ENCODE measurements at places on chromosomes 2 and 18. TPM values are rescaled to one million over a fixed set of nuclear protein-coding genes. Genes with fewer than 3 reads are reported as not detected.
A peak's percentile ranks its signal among the peaks of the same experiment; 100 is the strongest.

DNA sequence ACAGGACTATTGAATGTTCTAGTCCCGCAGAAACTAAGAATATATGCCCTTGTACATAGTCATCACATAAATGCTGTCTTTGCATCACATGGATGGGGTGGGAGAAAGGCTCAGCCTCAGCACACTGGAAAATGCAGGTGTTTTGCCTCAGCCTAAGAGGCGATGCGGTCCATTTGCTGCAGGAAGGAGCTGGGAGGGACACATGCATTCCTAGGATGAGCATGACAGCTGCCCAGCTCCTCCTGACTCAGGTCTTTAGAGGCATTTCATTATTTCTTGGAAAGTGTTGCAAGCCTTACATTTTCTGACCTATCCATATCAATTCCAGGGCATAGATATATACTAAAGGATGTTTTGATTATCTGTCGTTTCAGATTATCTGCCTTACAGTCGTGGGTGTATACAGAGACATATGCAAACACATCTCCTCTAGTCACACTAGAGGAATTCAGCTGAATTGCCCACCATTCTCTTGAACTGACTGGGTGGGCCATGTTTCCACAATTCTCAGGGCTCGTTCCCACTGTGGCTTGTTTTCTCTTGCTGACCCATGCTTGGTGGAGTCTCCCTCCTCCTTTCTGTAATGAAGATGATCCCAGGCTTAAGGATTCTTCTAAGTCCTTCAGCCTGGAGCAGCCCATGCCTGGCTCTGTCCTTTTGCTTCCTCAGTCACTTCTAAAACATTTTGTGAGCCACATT, 156.9 kb downstream of the SETBP1 start:
- H3K27ac ChIP-seq = peak overlapping the region; percentile 72
- H3K36me3 ChIP-seq = no peaks in the 10 kb centered on the region
- no peaks in the 10 kb centered on the region for H3K27me3 ChIP-seq
- peak; percentile 84 for DNase-seq

DNA sequence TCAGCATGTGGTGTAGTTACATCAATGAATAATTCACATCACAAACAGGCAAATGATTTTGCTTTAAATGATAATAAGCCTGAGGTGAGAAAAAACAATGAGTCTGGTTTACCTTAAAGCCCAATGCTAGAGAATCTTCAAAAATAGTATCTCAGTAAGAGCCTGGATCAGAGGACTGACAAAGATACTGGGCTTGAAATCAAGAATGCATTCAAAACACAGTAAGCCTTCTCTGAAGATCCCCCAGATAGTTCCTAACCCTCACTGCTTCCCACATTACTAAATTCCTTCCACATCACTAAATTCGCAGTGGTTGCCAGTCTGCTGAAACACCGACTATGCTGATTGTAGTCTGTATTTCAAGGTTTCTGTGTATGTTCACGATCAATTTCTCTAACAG, 514.9 kb downstream of the SUCLG1 start:
- no peaks in the 10 kb centered on the region for H3K36me3 ChIP-seq
- no peaks in the 10 kb centered on the region for H3K27me3 ChIP-seq
- H3K4me3 ChIP-seq = no peak overlapping the region
- DNase-seq = no peak
- no peaks in the 10 kb centered on the region for H3K4me1 ChIP-seq
- no peak overlapping the region for H3K27ac ChIP-seq

GRCh38 chr2:219290381-219291171, 11.4 kb downstream of the DNAJB2 start:
- H3K36me3 ChIP-seq = peaks cover 6% of the 10 kb centered on the region
- peaks cover 21% of the 10 kb centered on the region for H3K4me1 ChIP-seq

- H3K27ac ChIP-seq = no peak overlapping the region
- no peak overlapping the region for H3K4me3 ChIP-seq
- no peaks in the 10 kb centered on the region for H3K36me3 ChIP-seq
- no peaks in the 10 kb centered on the region for H3K4me1 ChIP-seq
- no peaks in the 10 kb centered on the region for H3K27me3 ChIP-seq
- no peak for DNase-seq
Measured at GRCh38 chr2:196516564-196516963, 123.0 kb upstream of the CCDC150 start.

GRCh38 chr2:172697296-172697695, 38.3 kb upstream of the RAPGEF4 start:
- peaks cover 50% of the 10 kb centered on the region for H3K4me1 ChIP-seq
- no peak for DNase-seq
- H3K4me3 ChIP-seq = no peak overlapping the region
- no peaks in the 10 kb centered on the region for H3K27me3 ChIP-seq

GRCh38 chr2:191697870-191698269, 19.9 kb downstream of the NABP1 start:
- H3K4me3 ChIP-seq = no peak overlapping the region
- H3K27me3 ChIP-seq = no peaks in the 10 kb centered on the region
- no peaks in the 10 kb centered on the region for H3K4me1 ChIP-seq

GRCh38 chr18:37565101-37565976, at the start of gene CELF4:
Gene CELF4, minus strand, starts transcription at chr18:37565798.
- peaks cover 29% of the 10 kb centered on the region for H3K27me3 ChIP-seq
- no peak within 1 kb of the TSS for H3K4me3 ChIP-seq
- no peak within 1 kb of the TSS for H3K27ac ChIP-seq
- no peaks in the 10 kb centered on the region for H3K4me1 ChIP-seq
- H3K36me3 ChIP-seq = no peaks in the 10 kb centered on the region
- no peak for DNase-seq

GRCh38 chr2:230957756-230958391, 32.8 kb upstream of the GPR55 start:
- H3K27ac ChIP-seq = peak overlapping the region; percentile 56
- DNase-seq = no peak
- no peaks in the 10 kb centered on the region for H3K36me3 ChIP-seq
- H3K27me3 ChIP-seq = no peaks in the 10 kb centered on the region
- peaks cover 47% of the 10 kb centered on the region for H3K4me1 ChIP-seq

DNA sequence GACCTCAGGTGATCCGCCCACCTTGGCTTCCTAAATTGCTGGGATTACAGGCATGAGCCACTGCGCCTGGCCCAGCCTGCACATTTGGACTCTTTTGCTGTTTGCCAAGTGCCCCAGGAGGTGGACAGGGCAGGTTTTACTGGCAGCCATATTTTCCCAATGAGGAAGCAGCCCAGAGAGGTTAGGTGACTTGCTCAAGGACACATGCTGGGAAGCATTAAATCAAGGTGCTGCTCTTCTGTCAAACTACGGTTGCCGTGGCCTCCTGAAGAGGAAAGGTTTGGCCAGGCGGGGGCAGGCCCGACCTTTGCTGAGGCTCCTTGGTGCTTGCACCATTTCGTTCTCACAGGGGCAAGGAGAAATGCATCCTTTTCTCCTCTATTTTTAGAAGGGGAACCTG, 44.0 kb downstream of the DNMT3A start:
- no peak overlapping the region for H3K27ac ChIP-seq
- no peak for DNase-seq
- no peaks in the 10 kb centered on the region for H3K27me3 ChIP-seq
- peaks cover 8% of the 10 kb centered on the region for H3K4me1 ChIP-seq
- no peak overlapping the region for H3K4me3 ChIP-seq

DNA sequence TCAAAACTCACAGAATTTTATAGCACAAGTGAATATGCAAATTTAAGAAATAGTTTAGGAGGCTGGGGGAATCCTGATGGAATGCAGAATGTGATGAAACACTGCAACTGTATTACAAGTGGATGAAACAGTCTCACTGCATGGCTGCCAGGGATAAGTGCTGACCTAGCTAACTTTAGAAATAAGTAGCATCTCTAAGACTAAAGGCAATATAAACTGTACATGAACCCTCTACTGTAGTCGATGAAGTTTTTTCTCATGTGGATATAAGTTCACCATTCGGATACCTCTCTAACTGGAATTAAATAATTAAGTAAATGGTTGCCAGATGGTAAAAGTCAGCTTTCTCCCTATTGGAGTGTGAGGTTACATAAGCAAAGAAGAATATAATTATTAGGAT, 777.8 kb upstream of the RAB6C start:
- no peak overlapping the region for H3K27ac ChIP-seq
- H3K27me3 ChIP-seq = no peaks in the 10 kb centered on the region
- no peaks in the 10 kb centered on the region for H3K4me1 ChIP-seq
- DNase-seq = no peak
- no peak overlapping the region for H3K4me3 ChIP-seq
- H3K36me3 ChIP-seq = no peaks in the 10 kb centered on the region

DNA sequence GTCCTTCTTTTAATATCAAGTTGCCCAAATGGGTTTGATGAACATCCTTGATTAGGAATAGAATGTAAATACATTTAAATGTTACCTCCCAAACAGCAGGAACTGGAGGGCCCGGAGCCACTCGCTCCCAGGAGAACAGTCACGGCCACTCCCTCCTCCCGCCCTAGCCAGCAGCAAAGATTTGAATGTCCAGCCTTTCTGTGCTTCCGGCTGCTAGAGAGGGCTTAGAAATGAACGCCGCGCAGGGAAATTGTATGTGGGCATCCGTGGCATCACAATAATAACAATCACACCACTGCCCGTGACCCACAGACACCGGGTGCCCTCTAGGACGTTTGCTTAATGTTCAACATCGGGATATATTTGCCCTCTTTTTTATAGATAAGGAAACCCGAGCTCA, 164.9 kb upstream of the SALL3 start:
- H3K4me1 ChIP-seq = no peaks in the 10 kb centered on the region
- H3K36me3 ChIP-seq = no peaks in the 10 kb centered on the region
- H3K4me3 ChIP-seq = no peak overlapping the region

GRCh38 chr18:54672846-54673475, 81.9 kb downstream of the DYNAP start:
- H3K4me1 ChIP-seq = no peaks in the 10 kb centered on the region
- no peaks in the 10 kb centered on the region for H3K36me3 ChIP-seq
- H3K27ac ChIP-seq = no peak overlapping the region

DNA sequence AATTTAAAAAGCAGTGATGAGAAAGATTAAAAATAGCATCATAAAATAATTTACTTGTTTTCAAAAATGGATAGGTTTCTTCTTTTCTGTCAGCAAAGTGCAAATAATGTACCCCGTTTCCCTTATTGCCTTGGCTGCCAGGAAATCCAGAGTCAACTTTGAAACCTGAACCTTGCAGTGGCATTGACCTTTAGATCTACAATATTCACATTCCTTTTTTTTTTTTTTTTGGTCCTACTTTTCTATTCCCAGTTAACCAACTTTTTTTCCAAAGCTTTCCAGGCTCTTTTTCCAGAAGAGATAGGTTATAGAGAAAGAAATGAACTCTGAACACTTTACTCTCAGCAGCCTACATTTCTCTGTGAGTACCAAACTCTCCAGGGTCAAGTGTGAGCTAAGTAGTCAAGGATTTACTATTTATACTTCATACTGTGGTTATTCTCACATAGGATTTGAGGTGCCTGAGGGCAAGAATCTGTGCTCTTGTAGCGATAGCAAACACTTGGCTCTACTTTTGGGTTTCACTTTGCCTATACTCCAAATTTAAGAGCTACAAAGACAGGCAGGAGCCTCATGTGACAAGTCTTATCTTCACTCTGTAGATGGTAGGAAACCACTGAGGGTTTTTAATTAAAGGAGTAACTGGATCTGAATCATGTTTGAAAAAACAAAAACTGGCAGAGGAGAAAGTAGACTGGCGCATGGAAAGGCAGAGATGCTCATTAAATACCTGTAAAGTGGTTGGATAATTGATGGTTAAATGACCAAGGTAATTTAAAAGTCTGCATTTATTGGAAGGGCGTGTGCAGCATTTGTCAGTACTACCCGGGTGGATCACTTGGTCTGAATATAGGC, 63.2 kb upstream of the TMEM17 start:
- no peak overlapping the region for H3K27ac ChIP-seq
- no peaks in the 10 kb centered on the region for H3K36me3 ChIP-seq
- no peak for DNase-seq
- 0 out of 2 replicates have a peak, but pooled peaks cover 6% of the 10 kb centered on the region for H3K4me1 ChIP-seq
- H3K27me3 ChIP-seq = no peaks in the 10 kb centered on the region
- no peak overlapping the region for H3K4me3 ChIP-seq

DNA sequence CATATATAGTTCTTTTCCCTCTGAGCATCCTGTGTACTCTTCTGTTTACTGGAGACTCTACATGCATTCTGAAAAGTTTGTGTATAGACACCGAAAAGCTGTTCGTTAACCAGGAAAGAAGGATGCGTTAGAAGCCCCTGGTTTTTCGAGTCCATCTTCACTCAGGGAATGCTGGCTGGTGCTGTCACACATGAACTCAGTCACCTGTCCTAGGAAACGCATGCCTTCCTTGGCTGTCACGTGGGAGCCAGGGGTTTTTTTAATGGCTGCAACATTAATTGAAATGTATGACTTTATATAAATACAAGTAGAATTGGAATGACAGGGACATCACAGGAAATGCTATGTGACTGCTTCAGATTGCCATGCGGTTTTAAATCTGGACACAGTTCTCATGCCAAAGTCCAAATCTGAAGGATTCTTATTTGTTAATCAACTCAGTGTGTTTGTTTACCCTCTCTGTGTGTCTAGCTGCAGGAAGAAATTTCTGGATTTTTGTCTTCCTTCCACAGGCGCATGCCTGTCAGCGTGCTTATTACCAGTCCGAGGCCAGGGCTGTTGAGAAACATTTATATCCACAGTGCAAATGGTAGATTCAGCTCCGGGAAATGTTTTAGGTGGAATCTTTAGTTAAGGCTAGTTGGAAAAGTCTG, 2.6 kb downstream of the RAMP1 start:
- no peak overlapping the region for H3K27ac ChIP-seq
- H3K27me3 ChIP-seq = no peaks in the 10 kb centered on the region
- no peak overlapping the region for H3K4me3 ChIP-seq

DNA sequence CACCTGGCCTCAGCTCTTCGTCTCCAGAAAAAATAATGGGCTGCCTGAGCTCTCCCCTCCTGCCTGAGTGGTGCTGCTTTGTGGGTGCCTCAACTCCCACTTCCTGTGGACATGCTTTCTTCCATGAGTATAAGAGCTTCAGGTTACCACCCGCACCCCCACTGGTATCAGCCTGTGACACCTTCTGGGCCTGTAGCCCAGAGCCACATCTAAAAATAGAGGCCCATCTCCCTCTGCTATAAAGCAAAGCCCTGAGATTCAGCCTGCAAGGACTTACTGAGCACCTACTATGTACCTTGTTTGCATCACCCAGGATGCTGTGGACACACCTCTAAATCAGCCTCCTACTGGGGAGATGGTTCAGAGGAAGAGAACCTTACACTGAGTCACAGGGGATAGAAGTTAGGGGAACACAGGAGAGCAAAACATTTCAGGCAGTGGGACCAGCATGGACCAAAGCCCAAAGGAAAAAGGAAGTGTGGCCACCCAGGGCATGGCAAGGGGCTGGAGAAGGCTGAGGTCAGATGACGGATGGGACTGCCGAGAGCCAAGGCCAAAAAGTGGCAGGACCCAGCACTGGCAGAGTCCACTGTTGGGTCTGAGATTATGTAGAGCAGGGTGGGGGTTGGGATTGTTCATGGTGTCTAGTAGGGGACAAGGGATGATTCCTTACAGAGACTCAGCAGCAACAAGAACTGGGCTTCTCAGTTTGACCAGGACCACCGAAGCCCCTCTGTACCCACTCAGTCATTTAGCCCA, 123.7 kb upstream of the PPP1CB start:
- H3K4me1 ChIP-seq = peaks cover 11% of the 10 kb centered on the region
- DNase-seq = no peak
- H3K27ac ChIP-seq = no peak overlapping the region

GRCh38 chr2:229869226-229869625, 52.6 kb downstream of the TRIP12 start:
- H3K27me3 ChIP-seq = no peaks in the 10 kb centered on the region
- H3K4me1 ChIP-seq = no peaks in the 10 kb centered on the region
- H3K27ac ChIP-seq = no peak overlapping the region
- H3K36me3 ChIP-seq = peaks cover 27% of the 10 kb centered on the region
- H3K4me3 ChIP-seq = no peak overlapping the region

HOXD10 gene
- total RNA-seq = not detected

FAM124B gene
- total RNA-seq = not detected

NFATC1 gene
- total RNA-seq = 2.2 TPM

BOK gene
- total RNA-seq = 338 TPM

SKA1 gene
- 71.5 TPM for total RNA-seq

RNF103 gene
- total RNA-seq = 6.6 TPM

TAF4B gene
- total RNA-seq = 2.7 TPM

HAUS1 gene
- 86.3 TPM for total RNA-seq
